ENCODE measurements at places on chromosomes 12 and 14.

- no peak for DNase-seq
These were observed 83.9 kb downstream of the FUT8 start for GRCh38 chr14:65496178-65496993.

DNA sequence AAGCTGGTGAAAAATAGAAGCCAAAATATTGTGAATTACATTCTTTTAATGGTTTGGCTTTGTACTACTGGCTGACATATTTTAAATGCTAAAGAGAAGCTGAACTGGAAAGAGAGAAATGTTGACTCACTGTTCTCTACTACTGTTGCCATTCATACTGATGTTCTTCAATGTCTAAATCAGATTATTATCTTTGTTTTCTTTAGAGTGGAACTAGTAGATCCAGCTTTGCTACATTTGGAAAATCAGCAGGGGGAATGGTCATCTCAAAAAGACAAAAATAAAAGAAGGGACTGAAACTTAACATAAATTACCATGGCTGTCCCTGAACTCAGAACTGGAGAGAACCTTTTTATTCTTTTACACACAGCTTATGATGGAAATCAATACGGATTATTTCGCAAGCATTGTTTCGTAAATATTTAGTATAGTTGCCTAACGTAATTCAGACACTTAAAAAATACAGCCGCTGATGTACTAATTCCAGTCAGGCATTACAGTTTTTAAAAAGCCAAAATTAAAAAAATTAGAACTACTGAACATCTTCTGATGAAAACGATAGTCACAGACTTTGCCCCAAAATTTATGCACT, 76.3 kb upstream of the OTX2 start:
- no peak for DNase-seq

- no peak for DNase-seq
These were observed 146.8 kb downstream of the EMP1 start for GRCh38 chr12:13343375-13343774.

DNA sequence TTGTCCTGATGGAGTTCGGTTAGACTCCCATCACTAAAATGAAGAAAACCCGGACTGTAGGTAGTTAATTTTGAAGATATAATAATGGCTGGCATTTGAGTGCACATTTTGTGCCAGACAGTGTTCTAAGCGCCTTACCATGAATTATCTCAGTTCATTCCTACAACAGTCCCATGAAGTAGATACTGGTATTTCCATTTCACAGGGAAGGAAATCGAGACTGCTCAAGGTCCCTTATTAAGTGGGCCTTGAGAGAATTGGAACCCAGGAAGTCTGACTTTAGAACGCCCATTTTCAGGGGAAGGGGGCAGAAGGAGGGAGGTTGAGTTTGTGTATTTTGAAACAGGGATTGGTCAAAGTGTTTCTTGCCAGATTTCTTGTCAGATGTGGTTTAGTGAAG, 855 bp downstream of the MNAT1 start:
- DNase-seq, result no peak

- DNase-seq, result no peak
These were observed 52.5 kb downstream of the LMO3 start for GRCh38 chr12:16553457-16553856.

- no peak for DNase-seq
These were observed 65.2 kb downstream of the SLC25A47 start for GRCh38 chr14:100388103-100389054.

DNA sequence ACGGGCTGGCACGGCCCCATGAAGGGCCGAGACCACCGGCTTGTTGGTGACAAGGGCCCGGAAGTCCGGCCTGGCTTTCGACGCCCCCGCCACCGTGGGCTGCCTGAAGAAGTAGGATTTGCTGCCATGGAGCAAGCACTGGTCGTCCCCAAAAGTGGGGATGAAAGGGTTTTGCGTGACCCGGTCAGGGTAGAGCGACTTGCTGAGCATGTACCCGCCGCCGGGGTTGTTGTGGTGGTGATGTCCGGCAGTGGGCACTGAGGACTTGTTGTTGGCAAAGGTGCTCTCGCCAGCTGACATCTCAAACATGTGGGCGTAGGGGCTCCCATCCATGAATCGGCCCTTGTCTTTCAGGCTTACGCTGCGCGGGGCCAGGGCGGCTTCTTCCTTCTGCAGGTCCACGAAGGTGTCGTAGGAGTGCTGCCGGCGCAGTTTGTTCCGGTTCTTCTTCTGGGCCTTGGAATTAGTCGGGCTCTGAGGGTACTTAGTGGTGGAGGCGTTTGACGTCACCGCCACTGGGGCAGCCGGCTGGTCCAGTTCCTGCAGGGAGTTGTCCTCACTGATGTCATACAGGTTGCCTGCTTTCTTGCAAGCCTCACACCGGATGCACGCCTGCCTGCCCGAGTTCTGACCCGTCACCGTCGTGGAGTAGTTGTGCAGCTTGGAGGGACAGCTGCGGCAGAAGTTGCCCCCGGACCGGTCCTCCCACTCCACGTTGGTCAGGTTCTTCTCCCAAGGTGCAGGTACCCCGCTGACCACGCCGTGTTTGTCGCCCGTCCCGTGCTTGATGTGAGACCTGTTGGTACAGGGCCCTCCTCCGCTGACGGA, 366.6 kb downstream of the EMP1 start:
- no peak for DNase-seq

DNA sequence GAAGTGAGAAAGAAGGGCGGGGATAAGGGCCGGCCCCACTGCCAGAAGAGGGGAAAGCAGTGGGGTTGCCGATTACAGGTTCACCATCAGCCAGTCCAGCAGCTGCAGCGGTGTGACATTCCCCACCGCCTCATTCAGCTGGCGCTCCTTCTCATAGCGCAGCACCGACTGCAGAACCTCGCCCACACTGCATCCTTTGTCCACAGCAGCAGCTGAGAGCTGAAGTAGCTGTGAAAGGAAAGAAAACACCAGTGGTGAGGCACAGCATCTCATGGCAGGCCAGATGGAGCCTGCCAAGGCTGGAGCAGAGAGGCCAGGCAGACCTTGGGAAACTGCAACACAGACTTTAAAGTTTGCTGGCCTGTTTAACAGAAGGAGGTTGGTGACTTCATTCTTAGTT, 33.2 kb downstream of the AKAP3 start:
- no peak for DNase-seq

GRCh38 chr12:77224346-77224745, 159.0 kb upstream of the E2F7 start:
- DNase-seq, result no peak

DNA sequence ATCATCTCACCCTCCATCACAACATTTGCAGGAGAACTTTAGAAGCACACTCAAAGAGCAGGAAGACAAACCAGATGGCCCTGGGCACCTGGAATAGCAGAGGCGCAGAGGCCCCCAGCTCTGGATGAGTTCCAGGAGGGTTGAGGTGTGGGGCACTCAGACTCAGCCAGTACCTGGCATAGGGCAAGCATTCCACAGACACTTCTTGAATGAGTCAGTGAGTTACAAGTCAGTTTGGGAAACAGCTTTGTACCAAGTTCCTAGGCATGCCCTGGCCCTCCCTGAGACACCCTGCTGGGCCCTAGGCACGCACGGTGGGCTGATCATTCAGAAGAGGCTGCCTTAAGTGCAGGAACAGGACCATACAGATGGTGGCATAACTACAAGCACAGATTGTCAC, 54.3 kb downstream of the MAP3K9 start:
- no peak for DNase-seq

DNA sequence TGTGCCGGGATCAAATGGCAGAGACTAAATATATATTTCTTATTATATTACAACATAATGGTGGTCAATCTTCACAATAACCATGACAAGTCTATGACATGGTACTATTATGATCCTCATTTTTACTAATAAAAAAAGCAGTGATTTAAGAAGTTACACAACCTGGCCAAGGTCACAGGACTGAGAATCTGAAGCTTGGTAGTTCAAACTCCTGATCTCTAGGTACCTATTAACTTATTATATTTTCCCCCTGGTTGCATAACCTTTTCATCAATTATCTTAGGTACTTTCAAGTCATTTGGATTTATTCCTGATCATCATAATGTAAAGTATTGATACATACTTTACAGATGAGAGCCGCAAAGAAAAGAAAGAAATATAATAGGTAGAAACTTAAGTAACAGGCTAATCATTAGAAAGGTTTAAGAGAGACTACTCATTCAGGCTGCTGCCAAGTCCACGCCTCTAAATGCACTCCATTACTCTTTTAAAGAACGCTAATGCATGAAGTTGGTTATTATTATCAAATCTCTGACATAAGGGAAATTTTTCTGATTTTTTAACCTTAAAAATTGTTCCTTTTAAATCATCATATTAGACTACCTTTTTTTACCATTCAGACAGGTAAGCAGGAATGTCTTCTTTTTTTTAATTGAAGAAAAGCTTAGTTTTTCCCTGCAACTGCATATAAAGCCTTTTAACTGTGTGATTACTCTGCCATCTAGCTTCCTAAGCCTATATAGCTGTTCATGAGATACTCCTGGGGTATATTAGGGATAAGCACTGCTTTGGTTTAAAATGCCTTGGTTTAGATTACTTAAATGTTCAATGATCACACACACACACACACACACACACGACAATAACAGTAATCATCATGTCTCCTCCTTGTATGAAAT, 35.6 kb downstream of the RPS29 start:
- DNase-seq, result no peak

DNA sequence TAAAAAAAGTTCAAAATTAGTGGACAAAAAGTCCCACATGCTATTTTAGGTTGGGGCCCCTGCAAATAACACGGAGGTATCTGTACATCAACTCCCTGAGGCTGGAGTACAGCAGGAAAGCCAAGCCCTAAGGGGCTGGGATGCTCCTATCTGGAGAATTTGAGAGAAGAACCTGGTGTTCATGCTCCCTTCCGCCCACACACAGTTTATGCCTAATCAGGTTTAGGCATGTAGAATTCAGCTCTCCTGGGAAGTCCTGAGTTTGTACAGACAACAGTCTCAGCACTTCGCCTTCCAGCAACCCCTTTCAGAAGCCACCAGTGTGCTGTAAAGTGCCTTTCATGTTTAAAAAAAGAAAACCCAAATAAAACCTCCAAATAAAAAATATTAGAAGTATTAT, 237.3 kb upstream of the GRIP1 start:
- no peak for DNase-seq

- DNase-seq, result no peak
These were observed 18.5 kb upstream of the CD69 start for GRCh38 chr12:9779209-9779608.

DNA sequence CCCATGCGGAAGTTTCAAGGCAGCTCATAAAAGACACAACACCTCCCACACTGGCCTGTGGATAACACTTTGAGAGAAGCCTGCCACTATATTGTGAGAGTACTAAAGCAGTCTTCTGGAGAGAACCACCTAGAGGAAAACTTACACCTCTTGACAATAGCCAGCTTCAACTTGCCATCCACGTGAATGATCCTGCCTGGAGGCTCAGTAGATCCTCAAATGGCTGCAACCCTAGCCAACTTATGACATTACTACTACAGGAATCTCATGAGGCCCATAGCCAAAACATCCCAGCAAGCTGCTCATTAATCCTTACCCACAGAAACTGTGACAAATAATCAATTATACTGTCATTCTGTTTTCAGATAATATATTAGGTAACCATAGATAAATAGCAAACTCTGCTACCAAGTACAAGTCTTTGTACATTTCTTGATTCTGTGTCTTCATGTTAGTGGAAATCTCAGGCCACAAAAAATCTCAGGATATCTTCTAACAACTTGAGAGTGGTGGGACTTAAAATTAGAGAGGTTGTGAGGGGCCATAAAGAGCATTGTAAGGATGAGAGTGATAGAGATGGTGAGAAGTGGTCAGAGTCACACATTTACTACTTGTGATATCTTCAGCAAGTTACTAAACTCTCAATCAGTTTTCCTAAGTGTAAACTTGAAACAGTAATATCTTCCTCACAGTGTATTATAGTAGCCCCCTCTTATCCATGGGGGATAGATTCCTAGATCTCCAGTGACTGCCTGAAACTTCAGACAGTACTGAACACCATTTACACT, 368.0 kb downstream of the C12orf50 start:
- DNase-seq, result no peak

DNA sequence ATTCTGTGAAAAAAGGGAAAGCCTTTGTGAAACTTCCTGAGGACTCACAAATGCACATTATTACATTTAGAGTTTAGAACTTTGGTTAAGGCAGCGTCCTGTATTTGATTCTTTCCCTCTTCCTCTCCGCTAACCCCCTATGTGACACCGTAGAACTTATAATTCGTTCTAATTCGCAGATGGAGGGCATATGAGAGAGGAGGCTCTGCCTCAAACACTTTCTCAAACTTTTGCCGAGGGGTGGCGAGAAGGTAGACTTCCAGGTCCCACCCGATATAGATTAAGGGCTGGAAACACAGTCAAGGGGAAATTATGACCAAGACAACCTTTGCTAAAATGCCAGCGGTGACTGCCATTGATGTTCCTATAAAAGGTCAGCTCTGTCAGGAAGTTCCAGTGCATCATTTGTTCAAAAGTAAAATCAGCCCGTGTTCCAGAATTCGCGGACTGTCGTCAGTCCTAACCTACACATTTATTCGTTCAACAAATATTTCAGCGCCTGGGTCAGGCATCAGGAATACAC, 904 bp upstream of the PAPOLA start:
- no peak for DNase-seq

DNA sequence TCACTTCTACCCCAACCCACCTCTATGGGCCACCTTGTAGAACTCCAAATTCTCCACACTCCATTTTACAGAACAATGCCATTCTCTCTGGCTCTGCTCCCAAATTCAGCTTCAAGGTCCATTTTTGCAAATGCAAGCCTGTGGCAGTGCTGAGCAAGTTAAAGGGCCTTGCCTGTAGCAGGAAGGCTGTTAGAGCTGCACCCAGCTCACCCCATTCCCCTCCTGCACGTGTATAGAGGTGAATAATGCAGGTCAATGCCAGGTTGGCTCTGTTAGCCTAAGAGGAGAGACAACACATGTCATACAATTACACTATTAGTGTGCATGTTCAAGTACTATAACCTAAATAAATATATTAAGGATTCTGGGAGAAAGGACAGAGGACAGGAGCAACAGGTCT, 120.4 kb downstream of the TBX5 start:
- DNase-seq, result no peak

- DNase-seq, result peak; percentile 79
These were observed 29.3 kb upstream of the KLRF1 start for GRCh38 chr12:9797722-9798619.

GRCh38 chr12:41521872-41522379, 333.8 kb downstream of the PDZRN4 start:
- no peak for DNase-seq

DNA sequence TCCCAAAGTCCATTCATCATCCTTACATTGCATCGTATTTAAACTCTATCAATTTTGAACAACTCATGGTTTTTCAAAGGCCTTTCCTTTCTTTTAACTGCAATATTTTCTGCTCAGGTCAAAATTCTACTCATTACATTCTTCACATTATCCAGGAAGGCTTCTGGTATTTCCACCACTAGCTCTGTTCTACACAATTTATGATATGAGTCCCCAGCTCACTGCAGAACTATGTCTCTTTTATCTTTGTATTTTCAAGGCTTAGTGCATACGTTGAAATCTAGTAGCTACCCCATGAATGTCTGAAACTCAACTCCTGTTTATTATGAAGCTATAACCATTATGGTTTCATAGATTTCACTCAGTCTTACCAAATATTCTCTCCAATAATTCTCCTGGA, 282.9 kb downstream of the DUSP6 start:
- DNase-seq, result no peak
